Urinary bladder (tissue), 4 donors: ENCODE measurements at places on chromosomes 3 and 15.

GRCh38 chr3:38154625-38155255 is 10.6 kb upstream of the OXSR1 start:
- no peak for DNase-seq

- no peak for DNase-seq
Observed at GRCh38 chr15:47766406-47766805, 49.1 kb downstream of the SEMA6D start.

DNA sequence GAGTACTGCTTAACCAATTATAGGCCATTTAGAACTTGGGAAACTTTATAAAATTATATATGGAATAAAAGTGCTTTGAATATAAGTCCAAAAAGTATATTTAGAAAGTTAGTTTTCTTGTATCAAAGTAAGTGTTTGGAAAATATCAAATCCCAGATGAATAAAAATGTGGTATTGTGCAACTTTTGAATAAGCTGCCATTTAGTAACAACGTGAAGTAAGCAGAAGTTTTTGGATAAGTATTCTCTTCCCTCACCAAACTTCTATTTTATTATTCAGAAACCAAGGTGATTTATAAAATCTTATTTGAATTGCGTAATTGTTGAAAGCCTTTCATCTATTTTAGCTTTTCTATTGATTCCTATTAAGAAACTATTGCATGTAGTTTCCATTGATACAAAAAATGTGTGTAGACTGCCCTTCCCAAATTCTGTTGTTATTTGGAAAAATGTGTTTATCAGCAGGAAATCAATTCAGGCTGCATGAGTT is 806.2 kb downstream of the NSUN3 start:
- no peak for DNase-seq

GRCh38 chr15:80414546-80415357 is 10.6 kb downstream of the ARNT2 start:
- no peak for DNase-seq

GRCh38 chr3:184715943-184716621 is 4.2 kb upstream of the MAGEF1 start:
- no peak for DNase-seq

GRCh38 chr3:36859494-36859893 is 85.4 kb downstream of the TRANK1 start:
- DNase-seq = no peak

GRCh38 chr3:174651951-174652350 is 207.2 kb upstream of the NAALADL2 start:
- DNase-seq = no peak

DNA sequence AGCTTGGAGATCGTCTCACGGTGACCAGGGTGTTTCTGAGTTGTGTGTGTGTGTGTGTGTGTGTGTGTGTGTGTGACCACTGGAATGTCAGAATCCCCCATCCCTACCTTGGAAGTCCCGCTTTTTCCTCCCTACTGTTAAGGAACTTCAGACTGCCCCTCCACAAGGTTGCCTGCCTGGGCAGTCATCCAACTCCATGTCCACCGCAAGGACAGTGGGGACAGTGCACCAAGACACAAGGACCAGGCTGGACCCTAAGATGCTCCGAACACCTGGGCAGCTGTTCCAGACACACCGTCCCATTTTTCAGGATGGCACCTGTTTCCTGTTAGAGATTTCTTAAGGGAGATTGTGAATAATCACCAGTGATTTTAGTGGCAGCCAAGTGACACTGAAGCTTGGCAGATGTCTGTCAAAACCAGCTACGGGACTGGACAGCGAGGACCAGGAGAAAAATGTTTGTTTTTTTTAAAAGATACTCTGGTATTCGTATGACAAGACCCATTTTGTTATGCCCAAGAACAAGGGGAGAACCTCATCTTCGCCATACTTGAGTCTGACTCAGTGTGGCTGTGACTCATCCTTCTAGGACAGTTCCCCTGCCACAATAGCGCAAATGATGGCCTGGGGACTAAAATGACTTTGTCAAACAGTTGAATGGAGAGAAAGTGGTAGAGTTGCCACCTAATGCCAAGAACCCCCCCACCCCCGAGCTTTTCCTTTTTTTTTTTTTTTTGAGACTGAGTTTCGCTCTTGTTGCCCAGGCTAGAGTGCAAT is 15.5 kb downstream of the PAQR9 start:
- DNase-seq = no peak

- no peak for DNase-seq
Observed at GRCh38 chr15:28915935-28916334, 30.2 kb downstream of the APBA2 start.

DNA sequence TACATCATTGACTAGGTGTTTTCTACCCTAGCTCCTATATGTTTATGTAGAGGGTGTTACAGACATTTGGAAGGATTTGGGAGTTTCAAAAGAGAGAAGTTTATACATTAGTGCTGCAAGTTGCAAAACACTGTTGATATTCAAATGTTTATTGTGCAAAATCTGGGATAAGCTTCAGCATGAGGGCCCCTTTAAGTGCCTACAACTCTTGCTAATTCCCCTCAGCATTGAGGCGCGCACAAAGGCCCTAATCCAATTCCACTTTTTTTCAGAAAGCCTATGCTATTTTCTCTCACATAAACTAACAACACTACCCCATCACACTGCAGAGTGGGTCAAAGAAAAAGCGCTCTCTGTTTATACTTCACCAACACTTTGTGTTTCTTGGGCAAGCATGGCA is 208.0 kb downstream of the NR2F2 start:
- DNase-seq = no peak

DNA sequence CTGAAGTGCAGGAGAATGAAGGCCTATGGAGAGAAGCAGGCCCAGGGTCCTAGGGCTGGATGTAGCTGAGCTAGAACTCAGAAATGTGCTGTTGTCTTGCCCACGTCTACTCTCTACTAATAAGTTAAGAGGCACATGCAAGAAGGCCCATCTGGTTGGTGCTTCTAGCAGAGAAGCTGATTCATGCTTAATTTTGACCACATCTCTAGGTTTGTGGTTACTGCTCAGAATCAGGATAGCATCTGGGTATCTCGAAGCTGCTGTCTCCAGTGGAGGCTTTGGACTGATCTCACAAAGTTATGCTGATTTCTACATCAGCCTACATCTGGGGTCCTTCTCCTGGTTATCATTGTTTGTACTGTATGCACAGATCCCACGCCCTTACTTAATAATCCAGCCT is 87.3 kb downstream of the CACNA1D start:
- DNase-seq = no peak

- no peak for DNase-seq
Observed at GRCh38 chr3:58560771-58561311, 16.4 kb downstream of the FAM107A start.

DNA sequence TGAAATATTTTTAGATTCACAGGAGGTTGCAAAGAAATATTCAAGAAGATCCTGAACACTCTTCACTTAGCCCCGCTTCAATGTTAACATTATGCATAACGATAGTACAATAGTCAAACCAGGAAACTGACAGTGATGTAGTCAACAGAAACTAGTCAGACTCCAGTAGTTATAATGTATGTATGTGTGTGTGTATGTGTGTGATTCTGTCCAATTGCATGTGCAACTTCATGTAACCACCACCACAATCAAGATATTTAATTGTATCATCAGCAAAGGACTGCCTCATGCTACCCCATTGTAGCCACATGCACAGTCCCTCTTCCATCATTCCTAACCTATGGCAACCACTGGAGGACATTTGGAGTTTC is 77.9 kb downstream of the APBA2 start:
- DNase-seq = no peak

- no peak for DNase-seq
Observed at GRCh38 chr3:60839246-60839645, 412.0 kb downstream of the FHIT start.

- no peak for DNase-seq
Observed at GRCh38 chr3:33047842-33048834, 48.8 kb downstream of the GLB1 start.

GRCh38 chr15:44261007-44261706 is 27.4 kb upstream of the GOLM2 start:
- DNase-seq = no peak

DNA sequence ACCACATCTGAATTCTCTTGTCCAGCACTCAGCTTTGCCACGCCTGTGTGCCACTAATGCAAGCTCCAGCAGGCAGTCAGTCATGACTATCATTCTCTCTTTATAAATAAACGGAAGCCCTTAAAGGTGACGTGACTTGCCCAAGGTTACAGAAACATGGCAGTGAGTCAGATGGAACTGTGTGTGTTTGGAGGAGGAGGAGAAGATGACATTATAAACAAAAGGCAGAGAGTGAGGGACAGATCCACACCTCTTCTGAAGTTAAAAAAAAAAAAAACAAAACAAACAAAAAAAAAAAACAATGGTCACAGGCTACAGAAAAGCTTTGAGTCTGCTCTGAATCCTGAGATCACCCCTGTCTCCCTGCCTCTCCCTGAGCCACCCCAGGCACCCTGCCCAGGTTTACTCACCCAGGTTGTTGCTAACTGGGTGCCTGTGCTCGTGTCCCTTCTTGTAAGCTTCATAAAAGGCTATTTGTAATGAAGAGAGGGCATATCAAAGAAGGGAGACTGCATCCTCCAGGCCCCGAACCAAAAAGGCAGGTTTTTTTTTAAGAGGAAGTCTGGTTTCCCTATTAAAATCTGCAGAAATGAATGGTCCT is 119.7 kb upstream of the PHLDB2 start:
- no peak for DNase-seq

DNA sequence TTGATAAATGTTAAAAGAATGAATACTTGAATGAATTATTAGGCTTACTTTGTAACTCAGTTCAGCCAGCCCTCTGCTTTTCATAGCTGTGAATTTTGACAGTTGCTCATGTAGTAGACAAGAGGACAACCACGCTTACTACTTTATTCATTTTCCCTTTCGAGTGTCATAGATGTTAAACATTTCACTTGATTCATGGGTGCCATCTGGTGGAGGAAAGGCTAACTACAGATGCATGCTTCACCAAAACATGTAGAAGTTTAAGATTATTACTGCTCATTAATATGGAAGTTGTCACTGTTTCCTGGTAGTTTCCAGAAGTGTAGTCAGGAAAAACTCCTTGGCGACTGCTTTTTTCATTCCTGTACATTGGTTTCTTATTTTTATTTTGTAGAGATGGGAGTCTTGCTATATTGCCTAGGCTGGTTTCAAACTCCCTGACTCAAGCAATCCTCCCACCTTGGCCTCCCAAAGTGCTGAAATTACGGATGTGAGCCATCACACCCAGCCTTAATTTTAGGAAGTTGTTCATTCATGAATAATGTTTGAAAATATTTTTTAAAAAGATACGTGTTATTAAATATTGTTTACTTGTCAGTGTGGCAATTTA is 163.2 kb downstream of the B3GALNT1 start:
- DNase-seq = peak; percentile 69

GRCh38 chr3:126456211-126456610 is 19.5 kb downstream of the ZXDC start:
- DNase-seq = no peak

- DNase-seq = no peak
Observed at GRCh38 chr3:150074277-150074676, 103.6 kb upstream of the PFN2 start.

GRCh38 chr3:138187296-138188012 is at the start of gene ARMC8:
Gene ARMC8, plus strand, starts transcription at chr3:138187301. Its CDS starts 254 bp downstream, at chr3:138187555.
- DNase-seq = no peak

DNA sequence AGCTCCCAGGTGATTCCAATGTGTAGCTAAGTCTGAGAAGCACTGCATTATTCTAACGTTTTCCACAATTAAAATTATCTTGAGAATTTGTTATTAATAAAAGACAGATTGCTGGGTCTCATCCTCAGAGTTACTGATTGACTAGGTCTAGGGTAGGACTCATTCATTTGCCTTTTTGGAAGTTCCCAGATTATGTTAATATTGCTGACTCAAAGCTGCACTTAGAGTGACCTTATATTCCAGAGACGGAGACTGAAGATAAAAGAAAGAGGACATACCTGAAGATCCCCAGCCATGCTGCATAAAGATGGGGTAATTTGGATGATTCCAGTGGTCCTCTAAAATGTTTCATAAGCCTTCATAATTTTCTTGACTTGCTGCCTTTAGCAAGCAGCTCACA is 81.8 kb downstream of the PLSCR2 start:
- DNase-seq = no peak

- DNase-seq = no peak
Observed at GRCh38 chr3:48407542-48408099, 22.3 kb downstream of the PLXNB1 start.

DNA sequence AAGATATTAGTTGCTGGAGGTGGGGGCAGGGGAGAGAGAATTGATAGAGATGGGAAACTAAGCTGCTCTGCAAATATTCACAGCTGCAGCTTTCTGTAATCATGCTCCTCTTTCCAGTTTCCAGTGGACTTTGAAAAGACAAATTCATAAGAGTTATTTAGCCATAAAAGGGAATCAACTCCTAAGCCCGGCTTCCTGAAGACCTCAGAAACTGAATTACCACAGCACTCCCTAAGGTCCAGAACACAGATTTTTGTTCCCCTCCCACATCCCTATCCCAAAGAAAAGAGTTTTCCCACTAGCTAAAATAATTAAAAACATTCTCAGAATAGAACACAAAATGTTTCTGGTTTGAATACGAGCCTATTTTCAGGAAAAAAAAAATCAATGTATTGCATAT is 871.8 kb upstream of the NR2F2 start:
- no peak for DNase-seq

DNA sequence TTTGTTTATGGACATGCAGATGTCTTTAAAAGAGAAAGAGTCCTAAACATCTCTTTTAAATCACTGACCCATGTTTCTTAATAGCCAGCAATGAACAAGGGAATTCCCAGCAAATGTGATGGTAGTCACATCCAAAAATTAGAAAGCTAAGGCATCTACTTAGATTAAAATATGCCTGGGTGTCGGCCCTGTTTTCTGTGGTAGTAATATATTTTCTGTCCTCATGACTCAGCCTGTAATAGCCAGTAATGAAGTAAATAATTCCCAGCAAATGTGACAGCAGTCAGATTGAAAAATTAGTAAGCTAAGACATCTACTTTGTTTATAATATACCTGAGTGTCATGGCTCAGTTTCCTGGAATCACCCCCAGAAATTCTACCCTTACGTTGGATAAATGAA is 60.6 kb upstream of the MYRIP start:
- DNase-seq = no peak

DNA sequence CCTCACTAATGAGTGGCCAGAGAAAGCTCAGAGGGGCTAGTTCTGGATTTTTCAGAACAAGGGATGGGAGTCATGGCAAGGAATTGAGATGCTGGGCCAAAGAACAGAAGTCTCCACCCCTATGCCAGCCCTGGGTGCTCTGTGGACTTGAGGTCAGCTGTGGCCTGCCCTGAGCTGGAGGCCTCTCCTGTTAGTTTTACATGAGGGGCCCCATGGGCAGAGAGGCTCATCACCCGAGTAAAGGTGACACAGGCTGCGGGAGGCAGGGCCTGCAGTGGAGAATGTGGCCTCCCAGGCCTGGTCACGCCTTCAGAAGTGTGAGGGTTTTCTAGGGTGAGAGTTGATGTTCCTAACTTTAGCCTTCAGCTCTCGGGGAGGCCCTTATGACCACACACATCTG is 44.9 kb downstream of the ABHD5 start:
- DNase-seq = no peak

- no peak for DNase-seq
Observed at GRCh38 chr3:119359476-119360326, 65.5 kb downstream of the ARHGAP31 start.
